Right cardiac atrium (tissue), 5 donors: ENCODE measurements at places on chromosomes 5 and 9.

- peak; percentile 8 for DNase-seq
These were observed 69.9 kb downstream of the HSPA4 start for GRCh38 chr5:133121611-133122150.

GRCh38 chr5:32027717-32028458 lies 146.2 kb downstream of the GOLPH3 start:
- DNase-seq: peak; percentile 69

DNA sequence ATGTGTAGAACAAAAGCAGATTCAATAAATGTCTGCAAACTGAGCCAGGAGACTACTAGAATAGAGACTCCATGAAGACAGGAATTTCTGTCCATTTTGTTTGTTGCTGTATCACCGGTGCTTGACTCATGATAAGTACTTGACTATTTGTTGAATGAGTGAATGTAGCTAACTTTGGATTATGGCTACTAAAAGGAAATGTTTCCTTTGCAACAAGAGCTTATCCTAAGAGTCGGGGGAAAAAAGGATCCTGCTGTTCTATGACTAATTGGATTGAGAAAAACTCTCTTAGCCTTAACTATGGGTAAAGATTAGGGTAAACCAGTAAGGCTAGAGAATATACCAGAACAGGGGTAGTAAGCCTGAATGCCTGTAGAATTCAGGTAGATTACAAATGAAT lies 3.5 kb downstream of the PAIP1 start:
- no peak for DNase-seq

- DNase-seq: no peak
These were observed 98.9 kb downstream of the ACTL7B start for GRCh38 chr9:108756746-108757490.

DNA sequence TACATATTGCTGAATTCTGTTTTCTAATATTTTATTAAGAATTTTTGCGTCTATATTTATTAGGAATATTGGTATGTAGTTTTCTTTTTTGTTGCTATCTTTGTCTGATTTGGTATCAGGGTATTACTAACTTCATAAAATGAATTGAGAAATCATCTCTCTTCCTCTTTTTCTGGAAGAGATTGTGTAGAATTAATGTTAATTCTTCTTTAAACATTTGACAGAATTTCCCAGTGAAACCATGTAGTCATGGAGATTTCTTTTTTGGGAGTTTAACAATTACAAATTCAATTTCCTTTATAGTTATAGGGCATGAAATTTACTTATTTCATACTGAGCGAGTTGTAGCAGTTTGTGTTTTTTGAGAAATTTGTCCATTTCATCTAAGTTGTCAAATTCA lies 3.3 kb upstream of the FAM170A start:
- DNase-seq: no peak

- DNase-seq: no peak
These were observed 45.5 kb upstream of the CDC42SE2 start for GRCh38 chr5:131218392-131218791.

- no peak for DNase-seq
These were observed 204.2 kb downstream of the KDM4C start for GRCh38 chr9:6961845-6962522.

DNA sequence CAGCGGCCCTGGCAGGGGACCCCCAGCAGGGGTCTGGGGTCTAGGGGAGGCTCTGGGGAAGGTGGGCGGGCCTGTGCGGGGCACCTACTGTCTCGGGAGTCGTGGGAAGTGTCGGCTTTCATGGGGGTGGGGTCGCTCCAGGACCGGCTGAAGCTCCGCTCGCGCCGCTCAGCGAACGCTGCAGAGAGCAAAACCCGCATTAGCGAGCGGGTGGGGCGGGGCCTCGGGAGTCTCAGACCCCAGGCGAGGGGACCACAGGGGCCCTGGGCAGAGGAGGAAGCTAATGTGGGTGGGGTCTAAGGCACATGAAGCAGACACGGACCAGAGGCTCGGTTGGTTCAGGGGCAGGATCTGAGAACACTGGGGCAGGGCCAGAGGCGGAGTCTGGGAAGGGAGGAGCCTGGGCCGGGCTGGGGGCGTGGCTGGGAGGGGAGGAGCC lies 5.5 kb downstream of the NSMF start:
- DNase-seq: peak; percentile 88

DNA sequence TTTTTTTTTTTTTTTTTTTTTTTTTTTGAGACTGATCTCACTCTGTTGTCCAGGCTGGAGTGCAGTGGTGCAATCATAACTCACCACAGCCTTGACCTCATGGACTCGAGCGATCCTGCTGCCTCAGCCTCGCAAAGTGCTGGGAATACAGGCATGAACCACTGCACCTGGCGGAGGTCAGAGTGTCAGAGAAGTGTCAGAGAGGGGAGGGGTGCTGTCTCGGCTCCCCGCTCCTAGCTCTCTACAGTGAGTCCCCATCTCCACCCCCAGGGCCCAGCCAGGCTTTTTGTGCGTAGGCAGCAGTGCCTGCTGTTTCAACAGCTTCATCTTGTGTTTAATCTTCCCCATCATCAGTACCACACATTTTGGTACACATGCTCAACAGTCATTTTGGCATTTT lies 38.3 kb downstream of the SAR1B start:
- DNase-seq: no peak

DNA sequence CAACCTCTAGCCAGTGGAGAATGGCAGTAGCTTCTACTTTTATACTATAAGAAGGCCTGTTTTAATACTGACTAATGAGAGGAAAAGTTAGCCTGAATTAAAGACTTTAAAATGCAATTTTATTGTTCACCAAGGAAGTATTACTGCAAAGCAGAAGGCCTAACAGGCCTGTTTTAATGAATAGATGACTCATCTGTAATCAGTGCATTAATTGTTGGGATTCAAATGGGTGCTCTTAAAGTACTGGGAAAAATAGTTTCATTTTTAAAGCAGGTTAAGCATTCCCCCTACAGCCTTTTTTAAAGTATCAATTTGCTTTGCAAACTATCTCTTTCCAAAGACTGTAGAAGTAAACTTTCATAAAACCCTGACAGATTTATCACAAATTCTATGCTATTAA lies 147.7 kb downstream of the SIL1 start:
- no peak for DNase-seq
